Panc1 (cell line): ENCODE measurements at places on chromosomes 3 and 15.

GRCh38 chr15:79520654-79521053 is 88.5 kb downstream of the MINAR1 start:
- no peak for DNase-seq

GRCh38 chr15:55239440-55240124 is 42.8 kb upstream of the RSL24D1 start:
- DNase-seq, result no peak

- no peak for DNase-seq
These were observed 27.2 kb upstream of the TNFSF10 start for GRCh38 chr3:172550347-172550943.

DNA sequence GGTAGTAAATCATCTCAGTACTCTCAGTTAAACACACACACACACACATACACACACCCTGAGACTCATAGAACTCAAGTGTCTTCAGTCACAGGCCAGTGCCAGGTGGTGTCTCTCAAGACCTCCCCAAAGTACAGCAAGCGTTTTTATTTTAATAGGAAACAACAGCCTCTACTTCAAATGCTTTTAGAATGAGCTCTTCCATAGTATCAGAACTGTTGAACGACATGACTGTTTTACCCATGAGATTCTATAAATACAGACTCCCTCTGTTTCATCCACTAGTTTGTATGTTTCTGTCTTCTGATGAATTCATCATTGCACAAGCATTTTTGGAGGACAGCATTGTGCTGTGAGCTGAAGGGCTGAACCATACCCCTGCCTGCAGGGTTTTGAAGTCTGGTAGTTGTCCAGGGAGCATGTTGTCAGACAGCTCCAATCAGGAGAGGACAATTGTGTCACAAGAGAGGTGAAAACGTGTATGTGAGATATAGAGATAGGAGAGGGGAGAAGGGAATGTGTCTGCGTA is 201.0 kb upstream of the BCL6 start:
- DNase-seq, result no peak

DNA sequence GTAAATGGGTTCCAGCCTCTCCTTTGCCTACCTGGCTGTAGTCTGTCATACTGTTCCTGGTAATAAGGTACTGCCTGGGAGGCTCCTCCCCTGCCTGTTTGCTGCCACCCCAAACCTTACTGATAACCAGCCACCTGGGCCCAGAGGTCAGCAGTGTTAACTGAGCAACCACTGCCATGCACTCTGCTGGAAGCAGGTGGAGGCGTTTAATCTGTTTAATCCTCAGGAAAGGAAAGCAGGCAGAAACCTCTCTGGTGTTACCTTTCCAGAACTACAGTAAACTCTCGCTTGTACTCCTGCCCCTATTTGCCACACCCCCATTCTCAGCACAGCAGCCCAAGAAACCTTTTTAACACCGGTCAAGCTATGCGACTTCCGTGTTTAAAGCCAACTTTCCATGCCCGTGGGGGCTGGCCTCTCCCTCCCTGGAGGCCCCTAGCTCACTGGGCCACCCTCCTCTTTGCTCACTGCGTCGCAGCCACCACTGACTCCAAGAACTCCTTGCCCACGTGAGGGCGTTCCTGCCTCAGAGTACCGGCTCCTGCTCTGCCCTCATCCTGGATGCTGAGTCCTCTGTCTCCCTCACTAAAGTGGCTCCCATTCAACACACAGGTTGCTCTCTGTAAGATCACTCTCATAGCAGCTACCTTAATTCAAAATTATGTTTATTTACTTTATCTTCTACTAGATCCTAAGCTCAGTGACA is 8.3 kb downstream of the BDH1 start:
- no peak for DNase-seq

GRCh38 chr3:14787630-14788029 is 31.1 kb upstream of the FGD5 start:
- no peak for DNase-seq

- no peak for DNase-seq
These were observed 28.9 kb downstream of the KAT2B start for GRCh38 chr3:20069178-20069532.

DNA sequence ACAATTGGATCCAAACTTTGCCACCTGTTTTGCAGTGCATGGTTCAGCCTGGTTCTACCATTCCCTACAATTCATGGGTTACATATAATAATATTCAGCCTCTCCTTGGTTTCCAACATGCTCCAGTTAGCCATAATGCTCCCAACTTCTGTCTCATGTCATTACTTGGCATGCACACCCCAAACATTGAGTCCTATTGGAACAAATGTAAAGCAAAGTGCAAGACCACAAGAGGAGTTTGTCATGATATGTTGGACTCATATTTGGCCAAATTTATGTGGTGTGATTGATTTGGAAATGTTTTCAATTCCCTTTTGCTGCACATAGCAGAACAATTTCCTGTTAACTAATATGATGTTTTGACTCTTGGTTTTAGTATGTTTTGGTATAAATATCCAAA is 50.2 kb downstream of the KCNAB1 start:
- DNase-seq, result no peak
